CMK (cell line): ENCODE measurements at places on chromosomes 4 and X.

GRCh38 chrX:1164322-1165288 lies 47.8 kb downstream of the CRLF2 start:
- DNase-seq, result no peak

DNA sequence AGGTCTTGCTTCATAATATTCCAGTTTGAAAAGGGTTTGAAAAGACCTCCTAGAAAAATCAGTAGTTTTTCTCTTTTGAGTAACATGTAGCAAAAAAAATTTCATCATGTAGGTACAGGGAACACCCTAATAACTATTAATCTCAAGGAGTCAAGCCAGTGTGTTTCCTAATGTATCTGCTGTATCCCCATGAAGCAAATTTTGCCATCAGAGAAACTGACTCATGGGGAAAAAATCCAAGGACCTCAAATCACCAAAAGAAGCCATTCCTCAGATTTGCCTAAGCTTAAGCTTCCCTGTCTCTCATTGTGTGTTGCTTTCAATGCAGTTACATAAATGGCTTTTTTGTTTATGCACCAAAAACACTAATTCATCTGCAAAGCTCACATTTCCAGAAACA lies 29.7 kb downstream of the F9 start:
- no peak for DNase-seq

- no peak for DNase-seq
Observed at GRCh38 chrX:132488819-132489577, at the start of gene MBNL3. Gene MBNL3 (minus strand): TSS chrX:132489038. CDS start chrX:132439611, 49,427 bp downstream.

GRCh38 chr4:169259271-169259670 lies 11.5 kb downstream of the SH3RF1 start:
- DNase-seq, result no peak

- no peak for DNase-seq
Observed at GRCh38 chr4:163535657-163536056, 41.2 kb downstream of the TMA16 start.

DNA sequence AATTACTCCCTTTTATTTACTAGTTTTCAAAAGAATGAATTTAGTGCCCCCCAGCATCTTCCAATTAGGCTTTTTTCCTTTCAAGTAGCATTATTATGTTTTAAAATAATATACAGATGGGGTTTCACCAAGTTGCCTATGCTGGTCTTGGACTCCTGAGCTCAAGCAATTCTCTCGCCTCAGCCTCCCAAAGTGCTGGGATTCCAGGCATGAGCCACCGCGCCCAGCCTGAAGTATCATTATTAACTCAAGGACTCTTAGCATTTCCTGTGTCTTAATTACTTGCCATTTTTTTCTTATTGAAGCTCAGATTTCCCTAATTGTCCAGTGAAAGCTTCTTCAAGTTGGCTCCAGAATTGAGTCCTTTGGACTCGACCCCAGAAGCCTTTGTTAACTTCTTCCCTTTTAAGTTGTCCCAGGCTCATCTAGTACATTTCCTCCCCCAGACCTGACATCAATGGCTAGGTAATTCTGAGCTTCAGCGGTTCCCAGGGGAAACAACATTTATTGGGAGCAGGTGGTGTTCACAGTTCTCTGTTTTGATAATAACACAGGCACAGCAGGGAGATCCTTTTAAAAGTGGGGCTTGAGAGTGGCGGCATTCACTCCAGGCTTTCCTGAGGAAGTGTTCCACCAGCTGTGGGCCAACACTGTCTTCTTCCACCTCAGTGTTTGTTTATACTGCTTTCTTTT lies 10.0 kb downstream of the SAT1 start:
- no peak for DNase-seq

- no peak for DNase-seq
Observed at GRCh38 chrX:52811065-52811625, at the start of gene XAGE5. Gene XAGE5 (plus strand): TSS chrX:52811287. CDS start chrX:52812567, 1,280 bp downstream.

DNA sequence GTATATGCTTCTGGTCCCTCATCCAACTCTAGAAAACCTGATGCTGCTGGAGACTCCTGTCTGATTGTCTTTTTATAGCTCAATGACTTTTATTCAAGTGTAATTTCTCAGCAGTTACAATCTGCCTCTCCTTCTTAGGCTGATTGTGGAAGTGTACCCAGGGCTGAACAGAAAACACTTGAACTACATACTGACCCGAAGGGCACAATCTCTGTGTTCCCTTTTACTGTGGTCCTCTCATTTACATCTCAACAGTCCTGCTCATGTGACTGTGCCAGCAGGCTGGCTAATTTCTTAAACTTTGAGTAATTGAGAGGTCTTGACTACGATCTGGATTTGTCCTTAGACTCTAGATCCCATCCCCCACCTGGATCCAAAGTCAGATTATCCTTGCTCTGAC lies 863.4 kb downstream of the PDHA2 start:
- no peak for DNase-seq

DNA sequence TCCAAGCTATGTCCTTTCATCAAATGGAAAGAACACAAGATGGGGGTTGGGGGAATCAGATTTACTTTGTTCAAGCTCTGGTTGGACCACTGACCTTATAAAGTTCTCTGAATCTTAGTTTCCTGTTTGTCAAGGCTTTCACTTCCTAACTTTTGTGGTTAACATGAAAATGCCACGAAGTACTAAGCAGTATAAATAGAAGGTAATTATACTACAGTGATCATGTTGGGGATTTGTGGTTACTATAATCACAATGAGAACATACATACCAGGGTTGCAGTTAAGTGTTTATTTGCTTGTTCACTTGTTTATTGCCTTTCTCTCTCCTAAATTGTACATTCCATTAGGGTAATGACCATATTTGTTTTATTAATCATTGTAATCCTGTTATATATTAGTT lies 53.2 kb downstream of the SPRY1 start:
- no peak for DNase-seq

DNA sequence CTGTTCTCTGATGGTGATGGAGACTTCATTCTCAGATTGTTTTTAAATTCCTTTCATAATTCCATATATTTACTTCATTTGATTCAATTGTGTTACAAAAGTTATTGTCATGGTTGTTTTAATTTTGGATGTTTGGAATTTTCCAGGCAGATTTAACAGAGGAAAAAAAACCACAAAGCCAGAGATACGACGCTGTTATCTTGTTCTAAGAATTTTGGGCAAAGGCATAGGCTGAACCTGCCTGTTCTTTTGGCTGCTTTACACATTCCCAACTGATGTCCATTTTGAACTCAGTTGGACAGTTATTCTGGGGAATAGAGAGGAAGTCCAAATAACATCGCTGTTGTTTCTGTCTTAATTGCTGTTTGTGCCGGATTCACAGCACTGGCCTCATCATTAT lies 65.7 kb downstream of the LINC00632 start:
- DNase-seq, result no peak

DNA sequence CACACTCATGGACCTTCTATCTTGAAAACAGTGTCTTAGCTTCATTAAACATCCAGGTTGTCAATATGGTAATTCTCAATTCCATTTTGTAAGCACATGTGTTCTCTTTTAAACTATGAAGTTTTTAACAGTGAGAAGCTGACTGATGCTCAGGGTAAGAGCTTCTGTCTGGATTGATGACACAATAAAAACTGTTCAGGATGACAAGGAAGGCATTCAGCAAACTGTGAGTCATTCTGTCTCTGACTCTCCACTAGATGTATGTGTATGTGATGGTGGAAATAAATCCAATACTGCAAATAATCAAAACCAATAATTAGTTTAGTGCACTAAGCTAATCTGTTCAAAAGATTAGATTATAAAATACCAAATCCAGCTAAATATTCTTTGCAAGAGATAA lies 115.3 kb upstream of the ARX start:
- no peak for DNase-seq

- DNase-seq, result no peak
Observed at GRCh38 chrX:136170139-136170800, 22.9 kb downstream of the FHL1 start.

DNA sequence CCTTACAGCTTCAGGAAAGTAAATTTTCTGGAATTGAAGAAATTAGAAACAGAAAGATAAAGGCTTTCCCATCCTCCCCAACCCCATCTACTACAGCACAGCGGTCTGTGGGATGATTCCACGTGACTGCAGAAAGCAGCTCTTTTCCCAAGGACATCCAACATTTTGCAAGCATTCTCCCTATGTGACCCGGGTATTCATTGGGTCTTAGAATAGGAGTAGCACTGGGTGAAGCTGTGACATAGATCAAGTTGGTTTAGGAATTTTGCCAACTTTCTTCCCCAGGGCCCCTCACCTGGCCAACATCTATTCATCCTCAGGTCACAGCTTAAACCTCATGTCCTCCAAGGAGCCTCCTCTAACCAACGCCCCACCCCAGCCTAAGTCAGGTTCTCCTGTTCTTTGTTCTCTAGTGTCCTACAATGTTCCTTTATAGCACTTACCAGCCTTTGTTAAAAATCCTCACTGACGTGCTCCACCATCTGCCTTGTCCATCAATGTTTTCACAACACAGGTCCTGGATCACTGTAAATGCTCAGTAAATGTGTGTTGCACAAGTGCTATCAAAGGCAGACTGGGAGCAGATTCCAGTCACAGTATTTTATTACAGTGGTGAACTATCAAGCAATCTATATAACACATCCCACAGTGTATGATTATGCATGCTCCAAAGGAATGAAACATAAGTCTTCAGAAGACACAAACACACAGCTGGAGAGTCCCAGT lies 80.9 kb upstream of the MTM1 start:
- no peak for DNase-seq

GRCh38 chrX:9557521-9557920 lies 92.7 kb downstream of the TBL1X start:
- no peak for DNase-seq

GRCh38 chr4:14167876-14168510 lies 540.5 kb upstream of the BOD1L1 start:
- no peak for DNase-seq

GRCh38 chrX:110178179-110178865 lies 139.6 kb downstream of the AMMECR1 start:
- DNase-seq, result no peak

DNA sequence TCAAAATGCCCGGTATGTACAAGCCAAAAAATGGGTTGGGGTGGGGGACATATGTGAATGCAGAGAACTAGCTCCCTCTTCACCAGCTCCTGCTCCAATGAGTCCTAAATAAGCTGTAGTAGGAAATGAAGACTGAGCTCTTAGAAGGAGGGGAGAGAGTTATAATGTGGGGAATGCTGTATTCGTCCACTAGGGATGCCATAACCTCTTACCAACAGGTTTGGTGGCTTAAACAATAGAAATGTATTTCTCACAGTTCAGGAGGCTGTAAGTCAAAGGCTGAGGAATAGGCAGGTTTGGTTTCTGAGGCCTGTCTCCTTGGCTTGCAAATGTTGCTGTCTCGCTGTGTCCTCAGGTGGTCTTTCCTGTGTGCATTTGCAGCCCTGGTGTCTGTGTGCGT lies 4.4 kb upstream of the INPP4B start:
- DNase-seq, result no peak

GRCh38 chr4:165217325-165217724 lies 10.0 kb downstream of the KLHL2 start:
- DNase-seq, result no peak

- DNase-seq, result no peak
Observed at GRCh38 chr4:22897520-22898108, 204.9 kb downstream of the GBA3 start.

DNA sequence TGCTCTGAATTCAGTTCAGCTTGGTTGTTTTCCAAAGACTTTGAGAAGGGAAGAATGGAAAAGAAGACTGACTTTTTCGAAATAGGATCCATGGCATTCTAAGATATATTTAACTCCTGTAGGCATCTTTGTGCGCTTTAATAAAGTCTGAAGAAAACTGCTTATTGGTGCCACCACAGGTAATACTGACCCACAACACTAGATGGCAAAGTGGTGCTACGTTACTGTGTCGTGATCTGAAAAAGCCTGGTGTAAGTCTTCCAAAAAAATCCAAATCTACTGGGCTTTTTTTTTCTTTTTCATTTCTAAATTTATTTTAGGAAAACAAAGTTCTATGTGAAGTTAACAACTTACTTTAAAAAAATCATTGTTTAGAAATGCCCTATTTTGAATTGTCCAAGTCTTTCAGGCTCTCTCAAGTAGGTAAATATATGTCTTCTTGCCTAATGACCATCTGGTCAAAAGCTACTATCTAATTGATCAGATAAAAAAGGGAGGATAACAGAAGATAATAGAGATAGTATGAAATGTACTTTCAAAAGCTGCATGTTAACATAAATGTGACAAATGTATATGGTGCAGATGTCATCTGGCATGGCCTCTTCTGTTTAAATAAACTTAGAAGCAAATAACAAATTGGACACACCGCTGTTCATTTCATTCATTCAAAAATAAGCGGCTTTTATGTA lies 47.0 kb upstream of the MID1IP1 start:
- DNase-seq, result no peak

DNA sequence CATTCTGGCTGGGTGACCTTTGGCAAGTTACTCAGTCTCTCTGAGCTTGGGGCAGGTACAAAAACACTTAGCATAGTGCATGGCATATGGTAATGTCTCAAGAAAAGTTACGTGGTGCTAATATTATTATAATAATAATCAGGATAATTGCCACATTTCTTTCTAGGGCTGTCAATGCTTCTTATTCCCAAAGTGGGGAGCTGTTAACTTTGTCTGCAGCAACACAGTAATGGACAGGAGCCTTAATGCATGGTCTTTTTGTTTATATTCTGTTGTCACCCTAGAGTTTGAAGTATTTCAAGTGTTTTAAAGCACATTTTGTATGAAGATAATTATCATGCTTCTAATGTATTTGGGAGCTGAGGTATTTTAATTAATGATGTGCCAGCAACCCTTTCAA lies 121.8 kb downstream of the FHIP1A start:
- DNase-seq, result no peak

GRCh38 chr4:161728929-161729328 lies 434.9 kb downstream of the FSTL5 start:
- DNase-seq, result no peak

- no peak for DNase-seq
Observed at GRCh38 chr4:77154761-77155499, 2.1 kb upstream of the CCNG2 start.

GRCh38 chr4:126385954-126386353 lies 1071.2 kb downstream of the FAT4 start:
- no peak for DNase-seq

DNA sequence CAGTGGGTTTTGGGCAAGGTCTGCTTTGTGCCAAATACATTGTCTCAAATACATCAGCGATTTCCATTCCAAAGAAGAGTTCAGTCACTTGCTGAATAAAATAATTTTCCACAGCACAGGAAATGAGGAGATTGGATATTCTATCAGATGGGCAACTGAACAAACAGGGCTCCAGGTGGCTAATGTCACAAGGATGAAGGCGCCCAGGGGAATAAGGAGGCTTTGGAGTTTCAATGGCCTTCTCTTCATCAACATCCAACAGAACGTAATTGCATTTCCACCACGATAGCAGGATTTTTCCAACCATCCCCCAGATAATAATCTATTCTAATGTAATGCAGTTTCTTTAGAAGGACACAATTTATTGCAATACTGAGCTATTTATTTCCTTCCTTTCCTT lies 104.7 kb upstream of the KLHL13 start:
- no peak for DNase-seq

GRCh38 chr4:40924096-40924792 lies 174.5 kb downstream of the NSUN7 start:
- peak; percentile 18 for DNase-seq

- no peak for DNase-seq
Observed at GRCh38 chr4:164408831-164409230, 345.1 kb upstream of the SMIM31 start.

GRCh38 chr4:123418351-123418931 lies 21.8 kb downstream of the SPRY1 start:
- no peak for DNase-seq

- DNase-seq, result peak; percentile 85
Observed at GRCh38 chrX:49166914-49167739, 4.6 kb downstream of the MAGIX start.

- DNase-seq, result no peak
Observed at GRCh38 chrX:111352424-111352823, 59.6 kb downstream of the DCX start.
